ENCODE measurements at places on chromosomes 2 and 18.

- DNase-seq, result no peak
These were observed 182.7 kb upstream of the SALL3 start for GRCh38 chr18:78796693-78797455.

DNA sequence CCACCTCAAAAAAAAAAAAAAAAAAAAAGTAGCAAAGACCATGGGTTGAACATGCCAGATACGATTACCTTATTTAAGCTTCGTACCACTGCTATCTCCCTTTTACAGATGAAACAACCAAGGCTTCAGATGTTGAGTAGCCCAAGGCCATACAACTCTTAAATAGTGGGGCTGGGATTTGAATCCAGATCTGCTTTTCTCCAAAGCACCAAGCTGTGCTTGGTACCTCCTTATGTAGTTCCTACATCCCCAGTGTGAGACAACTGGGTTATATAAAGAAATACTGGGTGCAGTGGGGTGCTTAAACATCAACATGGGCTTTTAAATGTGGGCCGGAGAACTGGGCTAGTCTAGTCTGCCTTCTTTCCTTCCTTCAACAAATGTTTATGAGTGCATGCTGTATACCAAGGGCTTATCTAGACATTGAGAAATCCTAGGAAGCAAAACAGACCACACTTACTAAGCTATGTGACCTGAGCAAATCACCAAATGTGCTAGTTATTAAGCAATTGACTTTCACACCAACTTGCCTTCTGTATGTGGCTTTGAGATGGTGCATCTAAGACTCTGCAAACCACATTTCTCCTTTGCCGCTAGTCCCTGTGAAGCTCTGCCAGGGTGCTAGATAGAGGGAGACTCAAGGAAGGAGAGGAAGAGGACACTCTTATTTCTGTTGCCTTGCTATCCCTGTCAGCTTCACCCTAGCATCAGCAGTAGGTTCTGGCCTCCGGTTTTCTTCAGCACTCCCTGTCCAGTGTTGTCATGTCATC is 206.8 kb upstream of the FBXO11 start:
- peak; percentile 91 for DNase-seq

- DNase-seq, result no peak
These were observed at the start of gene PXDN for GRCh38 chr2:1744446-1745170. Gene PXDN (minus strand): TSS chr2:1744515. CDS start chr2:1744455, 60 bp downstream.

- DNase-seq, result peak; percentile 24
These were observed 19.2 kb downstream of the E2F6 start for GRCh38 chr2:11446733-11447248.

- no peak for DNase-seq
These were observed 1.2 kb downstream of the ME2 start for GRCh38 chr18:50880119-50880465.

DNA sequence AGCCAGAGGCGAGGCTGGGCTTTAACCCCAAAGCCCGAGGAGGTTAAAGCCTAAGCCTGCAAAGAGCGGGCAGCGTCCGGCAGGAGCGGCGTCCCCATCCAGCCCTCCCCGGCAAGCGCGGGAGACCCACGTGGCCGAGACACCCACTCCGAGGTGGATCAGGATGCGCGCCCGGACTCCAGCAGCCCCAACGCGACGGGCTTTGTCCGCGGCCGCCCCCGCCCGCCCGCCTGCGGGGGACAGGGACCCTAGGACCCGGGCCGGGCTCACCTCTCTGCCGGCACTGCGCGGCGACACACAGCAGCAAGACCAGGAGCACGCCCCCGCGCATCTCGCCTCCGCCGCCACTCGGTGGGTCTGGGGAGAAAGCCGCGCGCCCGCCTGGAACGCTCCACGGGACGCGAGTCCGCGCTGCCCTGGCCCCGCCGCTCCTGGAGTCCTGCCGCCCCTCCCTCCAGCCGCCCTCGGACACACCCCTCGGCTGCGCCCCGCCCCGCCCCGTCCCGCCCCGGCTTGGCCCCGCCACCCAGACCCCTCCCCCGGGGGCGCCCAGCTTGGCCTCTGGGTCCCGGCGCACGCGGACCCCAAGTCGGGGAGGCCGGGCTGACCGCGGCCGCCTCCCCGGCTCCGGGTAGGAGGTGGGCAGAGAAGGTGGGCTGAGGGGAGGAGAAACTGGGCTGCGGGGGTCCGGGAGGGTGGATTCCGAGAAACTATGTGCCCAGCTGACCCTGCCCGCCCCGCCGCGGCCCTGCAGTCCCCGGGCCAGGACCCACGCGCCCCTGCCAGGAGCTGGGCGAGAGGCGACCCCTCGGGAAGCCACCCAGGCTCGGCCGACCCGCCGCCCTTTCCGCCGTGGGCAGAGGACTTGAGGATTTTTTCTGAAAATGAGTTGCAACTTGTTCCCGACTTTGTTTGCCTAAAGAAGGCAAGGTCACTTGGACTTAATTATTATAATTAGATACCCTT is at the start of gene LAMA1:
TSS of gene LAMA1 (minus strand) at position 408 of the 966 bp plus-strand sequence. CDS start at position 331, 77 bp downstream.
- no peak for DNase-seq

GRCh38 chr18:28152754-28153153 is 24.2 kb downstream of the CDH2 start:
- no peak for DNase-seq

DNA sequence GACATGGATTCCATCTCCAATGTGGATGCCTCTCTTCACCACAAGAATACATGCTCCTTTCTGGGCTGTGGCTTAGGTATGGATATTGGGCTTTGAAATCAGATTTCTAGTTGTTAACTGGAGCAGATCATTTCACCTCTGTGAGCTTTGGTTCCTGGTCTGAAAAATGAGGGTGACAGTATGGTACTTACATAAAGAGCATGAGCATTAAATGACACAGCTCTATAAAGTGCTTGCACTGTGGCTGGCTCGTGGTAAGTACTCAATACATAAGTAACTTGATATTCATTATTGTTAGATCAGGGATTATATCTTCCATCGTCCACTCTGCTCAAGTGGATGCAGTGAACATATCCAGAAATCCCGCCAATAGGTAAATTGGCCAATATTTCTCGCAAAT is 33.4 kb downstream of the ARHGAP25 start:
- DNase-seq, result no peak

DNA sequence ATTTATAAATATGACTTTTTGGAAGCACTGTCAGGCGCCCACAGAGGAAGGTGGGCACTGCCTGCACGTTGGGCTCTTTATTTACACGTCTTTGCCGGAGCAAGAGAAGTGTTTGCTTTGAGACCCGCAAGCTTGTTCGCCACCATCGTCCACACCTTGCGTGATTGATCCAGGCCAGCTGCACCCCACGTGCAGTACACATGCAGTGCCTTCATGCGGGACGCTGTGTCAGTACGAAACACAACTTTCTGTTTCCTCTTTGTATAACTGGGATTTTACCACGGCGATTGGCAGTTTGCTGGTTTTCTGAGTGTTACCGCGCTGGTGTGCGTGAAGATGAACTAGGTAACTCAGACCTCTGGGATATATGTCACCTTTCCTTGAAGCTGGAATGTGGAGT is 571.0 kb upstream of the SALL3 start:
- no peak for DNase-seq

- no peak for DNase-seq
These were observed 67.9 kb downstream of the TEX51 start for GRCh38 chr2:126966601-126967000.

GRCh38 chr2:65974067-65974723 is 460.7 kb upstream of the MEIS1 start:
- DNase-seq, result no peak

- DNase-seq, result no peak
These were observed 301.9 kb downstream of the ZNF407 start for GRCh38 chr18:74899554-74899953.

DNA sequence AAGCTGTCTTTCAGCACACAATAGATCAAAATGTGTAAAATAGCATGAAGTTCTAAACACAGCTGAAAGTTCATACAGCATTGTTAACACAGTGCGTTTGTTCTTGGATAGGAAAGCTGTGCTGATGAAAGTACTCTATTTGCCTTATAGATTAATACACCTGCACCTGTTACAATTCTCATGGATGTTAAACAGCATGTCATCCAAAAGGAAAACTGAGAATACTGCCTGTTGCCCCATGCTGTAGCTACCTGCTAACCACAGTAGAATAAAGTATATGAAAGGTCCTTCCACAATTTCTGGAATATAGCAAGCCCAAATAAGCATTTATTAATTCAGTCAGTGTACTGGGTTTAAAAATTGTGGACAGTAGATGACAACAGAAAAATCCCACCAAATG is 166.7 kb upstream of the DTNA start:
- DNase-seq, result no peak

- no peak for DNase-seq
These were observed 23.2 kb downstream of the UPP2 start for GRCh38 chr2:158124896-158125295.
